ENCODE measurements at places on chromosomes 12 and 14. TPM values are rescaled to one million over a fixed set of nuclear protein-coding genes. Genes with fewer than 3 reads are reported as not detected.

The AMHR2 gene
- not detected for total RNA-seq

The DPPA3 gene
- total RNA-seq = not detected

The PTCSC3 gene
- not detected for total RNA-seq

The LUM gene
- not detected for total RNA-seq

The SLC10A1 gene
- not detected for total RNA-seq

The BCL11B gene
- total RNA-seq = 48.5 TPM

The EXOC3L4 gene
- total RNA-seq = not detected

The C12orf76 gene
- 9.7 TPM for total RNA-seq

The RAPGEF3 gene
- 0.56 TPM for total RNA-seq

The SDSL gene
- total RNA-seq = not detected

The DHH gene
- total RNA-seq = not detected

The KRT6B gene
- not detected for total RNA-seq

The MARK3 gene
- total RNA-seq = 68.4 TPM

The AVPR1A gene
- total RNA-seq = not detected

The RCOR1 gene
- 16.1 TPM for total RNA-seq

The SOX5 gene
- total RNA-seq = not detected

The KRT71 gene
- not detected for total RNA-seq

The INSM2 gene
- not detected for total RNA-seq

The FOXG1 gene
- total RNA-seq = not detected

The TPPP2 gene
- total RNA-seq = not detected

The SERPINA4 gene
- not detected for total RNA-seq

The PAX9 gene
- total RNA-seq = not detected

The IGF1 gene
- total RNA-seq = 1.2 TPM

The PPP1R1A gene
- total RNA-seq = not detected

The PRB2 gene
- total RNA-seq = not detected

The STAB2 gene
- total RNA-seq = not detected

The ACACB gene
- 8.7 TPM for total RNA-seq

The INHBE gene
- 1.7 TPM for total RNA-seq

The ALDH1L2 gene
- total RNA-seq = 7.8 TPM

The B4GALNT1 gene
- 1.4 TPM for total RNA-seq

The TMEM30B gene
- 1.7 TPM for total RNA-seq

The GPR132 gene
- total RNA-seq = 16.4 TPM

The CBLN3 gene
- 2.9 TPM for total RNA-seq

The HCAR2 gene
- total RNA-seq = not detected

The TAS2R9 gene
- total RNA-seq = not detected

The TMEM119 gene
- total RNA-seq = not detected

The GPX2 gene
- not detected for total RNA-seq

The ZNF891 gene
- 1.7 TPM for total RNA-seq

The BMAL2 gene
- total RNA-seq = 9.7 TPM

The PLCZ1 gene
- not detected for total RNA-seq

The PIP4K2C gene
- 10.7 TPM for total RNA-seq

The FAM186B gene
- not detected for total RNA-seq

The DEGS2 gene
- 3.1 TPM for total RNA-seq
